Hematopoietic multipotent progenitor cell (in vitro differentiated cells): ENCODE measurements at places on chromosomes 2 and 18.
A peak's percentile ranks its signal among the peaks of the same experiment; 100 is the strongest.

GRCh38 chr18:13998571-13998970 is 83.2 kb upstream of the MC2R start:
- DNase-seq, result no peak

GRCh38 chr18:26535630-26536029 is 12.7 kb downstream of the KCTD1 start:
- no peak for DNase-seq

DNA sequence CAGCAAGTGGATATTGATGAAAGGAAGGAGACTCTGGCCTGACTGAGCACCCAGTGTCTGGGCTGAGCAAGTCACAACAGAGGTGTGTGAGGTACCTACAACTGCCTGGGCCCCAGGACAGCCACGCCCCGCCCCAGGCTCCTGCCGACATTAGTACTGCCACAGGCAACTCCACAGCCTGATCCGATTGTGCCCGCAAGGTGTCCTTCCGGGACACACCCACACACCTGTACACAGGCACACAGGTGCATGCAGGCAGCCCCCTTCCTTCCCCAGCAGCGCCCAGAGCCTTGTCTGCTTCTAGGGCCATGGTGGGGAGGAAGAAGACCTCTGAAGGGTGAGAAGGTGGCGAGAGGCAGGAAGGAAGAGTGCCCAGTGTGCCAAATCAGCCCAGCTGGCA is 83.6 kb downstream of the TNS1 start:
- DNase-seq, result no peak

GRCh38 chr2:163182764-163183354 is 344.3 kb upstream of the KCNH7 start:
- DNase-seq, result peak; percentile 27

DNA sequence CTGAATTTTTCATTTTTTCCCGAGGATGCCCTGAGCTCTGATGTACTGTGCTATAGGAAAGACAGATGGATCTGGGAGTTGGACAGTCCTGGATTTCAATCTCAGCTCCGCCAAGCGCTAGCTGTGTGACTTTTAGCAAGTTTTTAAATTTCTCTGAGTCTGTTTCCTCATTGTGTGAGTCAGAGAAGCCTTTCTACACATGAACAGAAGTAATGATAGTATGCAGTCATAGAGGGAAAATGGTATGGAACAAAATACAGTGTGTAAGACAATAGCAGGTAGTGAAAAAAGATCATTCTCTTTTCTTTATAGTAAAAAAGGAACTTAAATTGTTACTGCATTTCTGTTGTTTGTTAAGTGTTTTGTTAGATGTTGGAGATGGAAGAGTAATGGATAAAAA is 52.4 kb upstream of the PPM1B start:
- DNase-seq, result no peak

- DNase-seq, result no peak
Observed at GRCh38 chr2:124649001-124649400, 623.9 kb downstream of the CNTNAP5 start.

- no peak for DNase-seq
Observed at GRCh38 chr2:177882501-177882900, 190.1 kb downstream of the PDE11A start.

GRCh38 chr2:71254078-71254477 is 27.2 kb upstream of the PAIP2B start:
- no peak for DNase-seq

DNA sequence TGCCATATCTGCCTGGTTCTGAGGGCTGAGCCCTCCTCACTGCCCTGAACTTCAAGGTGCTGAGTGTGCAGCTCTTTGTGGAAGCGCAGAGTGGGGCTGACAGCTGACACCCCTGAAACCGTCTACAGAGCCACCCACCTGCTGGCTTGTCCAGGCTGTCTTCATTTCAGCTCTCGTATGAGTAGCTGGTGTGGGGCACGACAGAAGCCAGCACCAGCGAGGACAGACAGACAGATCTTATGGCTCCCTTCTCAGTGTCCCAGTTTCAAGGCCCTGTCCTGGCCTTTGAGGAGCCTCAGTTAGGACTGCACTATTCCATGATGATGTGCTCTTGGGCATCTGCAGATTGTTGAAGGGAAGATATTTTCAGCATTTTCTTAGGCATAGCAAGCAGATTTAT is 287.1 kb downstream of the SLC4A3 start:
- DNase-seq, result no peak
